ENCODE measurements at places on chromosomes 7 and 10.

DNA sequence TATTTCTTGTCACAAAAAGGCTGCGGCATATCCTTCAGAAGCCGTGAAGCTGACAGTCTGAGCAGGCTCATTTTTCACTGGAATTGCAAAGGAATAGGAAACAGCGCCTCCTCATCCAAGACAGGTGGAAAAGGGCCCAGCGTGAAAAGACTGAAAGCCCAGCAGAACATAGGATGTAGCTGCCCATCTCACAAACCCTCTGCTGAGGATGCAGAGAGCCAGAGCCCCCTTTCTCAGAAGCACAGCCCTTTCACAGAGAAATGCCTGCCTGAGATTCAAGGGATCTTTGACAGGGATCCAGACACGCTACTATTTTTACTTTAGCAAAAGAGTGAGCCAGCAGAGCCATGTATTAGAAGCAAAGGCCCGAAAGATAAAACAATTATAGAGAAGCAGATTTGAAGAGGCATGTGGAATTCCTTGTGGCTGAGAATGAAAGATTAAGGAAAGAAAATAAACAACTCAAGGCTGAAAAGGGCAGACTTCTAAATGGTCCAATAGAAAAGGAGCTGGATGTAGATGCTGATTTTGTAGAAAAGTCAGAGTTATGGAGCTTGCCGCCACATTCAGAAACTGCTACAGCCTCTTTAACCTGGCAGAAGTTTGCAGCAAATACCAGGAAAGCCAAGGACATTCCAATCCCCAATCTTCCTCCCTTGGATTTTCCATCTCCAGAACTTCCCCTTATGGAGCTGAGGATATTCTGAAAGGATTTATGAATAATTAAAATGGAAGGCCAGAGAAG is 36.9 kb downstream of the GDI2 start:
- no peak for DNase-seq

DNA sequence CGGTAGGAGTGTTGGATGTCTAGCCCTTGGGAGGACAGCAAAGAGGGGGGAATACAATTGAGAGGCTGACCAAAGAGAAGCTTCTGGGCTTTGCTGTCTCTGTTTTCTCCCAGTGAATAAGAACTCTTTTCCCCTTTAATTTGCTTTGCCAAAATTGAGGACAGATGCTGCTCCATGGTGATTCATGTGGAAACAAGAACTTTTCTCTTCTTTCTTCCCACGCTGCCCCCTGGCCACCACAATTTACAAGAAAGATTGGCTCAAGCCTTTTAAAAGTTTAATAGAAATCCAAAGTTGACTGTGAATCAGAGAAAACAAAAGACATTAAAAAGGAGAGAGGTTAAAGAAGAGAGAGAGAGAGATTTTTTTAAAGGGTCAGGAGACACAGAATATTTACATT is 49.0 kb downstream of the PRR15 start:
- DNase-seq = no peak

GRCh38 chr7:157320608-157320980 is 16.2 kb upstream of the DNAJB6 start:
- no peak for DNase-seq

DNA sequence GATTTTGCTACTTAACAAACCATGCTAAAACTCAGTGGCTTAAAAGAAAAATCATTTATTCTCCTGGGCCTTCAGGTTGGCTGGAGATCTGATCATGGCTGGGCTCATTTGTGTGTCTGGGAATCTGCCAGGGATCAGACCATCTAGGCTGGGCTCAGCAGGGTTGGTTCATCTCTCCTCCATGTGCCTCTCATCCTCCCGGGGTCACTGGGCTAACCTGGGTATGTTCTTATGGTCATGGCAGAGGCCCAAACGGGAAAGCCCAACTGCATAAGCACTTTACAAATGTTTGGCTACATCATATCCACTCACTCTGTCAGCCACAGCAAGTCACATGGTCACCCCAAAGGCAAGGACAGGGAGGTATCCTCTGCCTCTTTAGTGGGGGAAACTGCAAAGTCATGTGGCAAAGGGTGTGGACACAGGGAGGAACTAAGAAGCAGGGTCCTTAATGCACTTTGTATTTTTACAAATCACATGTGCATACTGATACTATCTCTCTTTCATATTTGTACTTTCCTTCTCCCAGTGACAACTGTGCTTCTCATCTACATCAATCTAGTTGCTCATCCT is 231.4 kb downstream of the BUB3 start:
- DNase-seq = no peak

DNA sequence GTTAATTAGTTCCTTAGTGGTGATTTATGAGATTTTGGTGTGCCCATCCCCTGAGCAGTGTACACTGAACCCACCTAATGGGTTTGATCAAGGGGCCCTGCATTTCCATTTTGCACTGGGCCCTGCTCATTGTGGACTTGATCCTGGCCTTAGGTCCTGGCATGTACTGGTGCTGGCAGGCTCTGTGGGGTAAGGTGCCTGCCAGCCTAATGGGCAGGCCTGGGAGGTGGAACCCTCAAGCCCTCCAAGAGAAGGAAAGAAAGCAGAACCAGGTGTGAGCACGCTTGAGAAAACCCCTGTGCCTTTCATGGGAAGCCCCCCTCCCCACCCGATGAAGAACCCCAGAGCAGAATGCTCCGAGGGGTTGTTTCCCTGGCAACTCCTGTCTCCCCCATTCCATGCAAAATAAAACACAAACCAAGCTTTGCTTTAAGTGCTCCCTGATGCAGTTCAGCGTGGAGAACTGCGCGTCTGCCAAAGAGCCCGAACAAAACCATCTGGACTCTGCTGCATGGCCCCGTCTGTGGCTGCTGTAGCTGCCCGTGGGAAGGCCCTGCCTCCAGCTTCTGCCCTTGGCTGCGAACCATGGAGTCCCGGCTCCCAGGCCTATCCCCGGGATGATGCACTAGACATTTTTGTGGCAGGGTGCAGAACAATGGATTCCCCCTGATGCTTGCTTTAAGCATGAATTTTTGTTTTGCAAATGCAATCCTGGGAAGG is 123.3 kb downstream of the PRPF18 start:
- no peak for DNase-seq

DNA sequence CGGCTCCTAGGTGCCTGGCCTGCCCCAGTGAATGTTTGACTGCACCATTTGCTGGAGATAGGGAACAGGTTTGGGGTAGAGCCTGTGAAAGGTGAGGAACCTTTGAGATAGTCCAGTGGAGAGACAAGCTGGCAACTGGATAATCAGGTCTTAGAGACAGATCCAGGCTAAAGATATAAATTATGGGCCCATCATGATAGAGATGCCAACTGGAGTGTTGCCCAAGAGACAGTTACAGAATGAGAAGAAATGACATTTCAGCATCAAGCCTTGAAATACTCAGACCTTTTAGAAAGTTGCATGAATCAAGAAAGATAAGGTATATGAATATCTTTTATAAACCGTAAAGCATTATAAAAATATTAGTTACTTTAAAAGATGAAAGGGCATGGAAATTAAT is 27.1 kb downstream of the CREB3L2 start:
- DNase-seq = no peak
